ENCODE measurements at places on chromosomes 11 and 22.

- DNase-seq = no peak
These were observed 20.9 kb downstream of the RNH1 start for GRCh38 chr11:486189-486588.

DNA sequence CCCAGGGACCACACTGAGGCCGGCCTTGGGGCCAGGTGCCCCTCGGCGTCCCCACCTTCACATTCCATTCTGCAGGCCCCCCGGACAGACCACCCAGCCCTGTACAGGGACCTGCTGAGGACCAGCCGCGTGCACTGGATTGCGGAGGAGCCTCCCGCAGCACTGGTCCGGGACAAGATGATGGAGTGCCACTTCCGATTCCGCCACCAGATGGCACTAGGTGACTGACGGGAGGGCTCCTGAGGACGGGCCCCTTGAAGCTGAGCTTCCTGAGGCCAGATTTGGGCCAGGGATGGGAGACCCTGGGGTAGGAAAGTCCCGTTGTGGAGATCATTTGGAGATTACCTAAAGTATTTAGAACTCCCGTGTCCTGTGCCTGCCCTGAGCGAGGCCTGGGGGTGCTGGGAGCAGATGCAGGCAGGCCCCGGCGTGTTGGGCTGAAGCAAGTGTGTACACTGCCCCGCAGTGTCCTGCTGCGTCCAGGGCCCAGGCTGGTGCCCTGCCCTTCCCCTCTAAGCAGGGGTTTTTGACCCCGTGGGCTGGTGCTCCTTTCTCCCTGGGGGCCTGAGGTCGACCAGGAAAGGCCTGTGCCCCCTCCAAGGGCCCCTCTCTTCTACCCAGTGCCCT lies 20.0 kb downstream of the TRMU start:
- peak; percentile 59 for DNase-seq

- no peak for DNase-seq
These were observed 41.0 kb upstream of the PARVG start for GRCh38 chr22:44139773-44140172.

DNA sequence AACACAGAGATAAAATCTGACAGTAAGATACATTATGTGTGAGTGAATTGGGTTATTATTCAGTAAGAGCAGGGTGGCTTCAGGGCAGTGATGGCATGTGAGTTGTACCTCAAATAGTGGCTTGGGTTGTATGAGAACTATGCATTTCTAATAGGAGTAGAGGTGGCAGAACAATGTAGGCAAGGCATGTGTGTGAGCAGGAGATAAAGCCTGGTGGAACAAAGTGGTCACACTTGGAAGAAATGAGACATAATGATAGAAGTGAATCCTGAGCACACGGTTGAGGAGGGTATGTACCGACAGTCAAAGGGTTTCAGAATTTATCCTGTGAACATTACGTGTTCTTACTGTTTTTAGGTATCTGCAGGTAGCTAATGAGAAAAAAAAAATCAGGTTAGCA lies 159.3 kb downstream of the CASP12 start:
- no peak for DNase-seq

DNA sequence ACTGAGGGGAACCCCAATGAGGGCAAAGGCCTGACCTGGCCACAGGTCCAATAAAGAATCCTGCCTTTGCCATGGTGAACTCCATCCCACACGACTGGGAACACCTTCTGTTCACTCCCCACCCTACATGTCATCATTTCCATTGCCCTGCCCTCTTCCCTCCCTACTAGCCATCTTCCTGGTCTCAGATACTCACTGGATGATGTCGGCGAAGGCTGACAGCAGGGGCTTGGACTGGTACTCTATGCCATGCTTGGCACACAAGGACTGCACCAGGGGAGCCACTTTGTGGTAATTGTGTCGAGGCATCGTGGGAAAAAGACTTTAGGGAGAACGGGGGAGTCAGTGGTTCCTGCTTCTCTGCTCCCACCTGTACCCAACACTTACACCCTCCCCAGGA lies 9.9 kb downstream of the FEN1 start:
- no peak for DNase-seq

GRCh38 chr22:22210375-22210774 lies 34.2 kb upstream of the VPREB1 start:
- DNase-seq = peak; percentile 62

DNA sequence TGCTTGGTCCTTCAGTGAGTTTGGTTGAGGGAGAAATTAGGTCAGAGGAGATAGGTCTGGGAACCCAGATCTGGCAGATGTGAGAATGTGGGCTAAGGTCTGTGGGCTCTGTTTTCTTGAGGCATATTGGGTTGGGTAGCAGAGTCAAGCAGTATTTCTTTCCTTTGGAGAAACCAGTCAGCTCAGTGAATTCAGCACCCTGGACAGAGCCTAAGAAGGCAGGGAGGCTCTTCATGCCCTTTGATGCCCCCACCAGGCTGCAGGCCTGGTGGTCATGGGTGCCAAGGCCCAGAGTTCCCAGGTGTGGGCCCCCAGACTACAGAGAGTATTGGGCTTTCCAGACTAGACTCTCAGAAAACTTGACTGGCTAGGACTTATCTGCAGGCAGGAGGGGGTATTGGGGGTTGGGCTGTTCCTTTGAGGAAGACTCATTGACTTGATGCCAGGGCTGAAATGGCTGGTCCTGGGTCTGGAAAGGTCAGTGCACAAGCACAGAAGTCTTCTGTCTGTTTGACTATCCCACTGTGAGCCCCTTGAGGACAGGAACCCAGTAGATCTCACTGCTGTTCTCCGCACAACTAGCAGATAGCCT lies 45.3 kb upstream of the NECTIN1 start:
- DNase-seq = no peak

DNA sequence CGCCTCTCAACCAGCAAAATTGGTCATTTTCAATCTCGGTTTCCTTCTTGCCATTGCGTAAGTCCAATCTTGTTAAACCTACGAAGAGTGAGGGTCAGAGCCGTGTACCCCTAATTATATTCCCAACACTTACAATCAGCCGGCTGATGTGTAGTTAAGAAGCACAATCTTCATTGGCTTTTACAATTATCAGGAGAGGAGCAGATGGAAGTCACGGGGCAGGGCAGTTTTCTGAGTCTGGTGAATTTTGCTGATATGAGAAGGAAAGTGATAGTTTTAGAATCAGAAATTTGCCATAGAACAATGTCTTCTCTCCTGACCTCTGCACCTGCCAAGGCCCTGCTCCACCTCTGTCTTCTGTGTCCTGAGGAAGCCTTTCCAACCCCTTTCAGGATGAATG lies 35.0 kb upstream of the ATXN10 start:
- DNase-seq = no peak

GRCh38 chr11:115167456-115167855 lies 336.8 kb downstream of the CADM1 start:
- DNase-seq = no peak

DNA sequence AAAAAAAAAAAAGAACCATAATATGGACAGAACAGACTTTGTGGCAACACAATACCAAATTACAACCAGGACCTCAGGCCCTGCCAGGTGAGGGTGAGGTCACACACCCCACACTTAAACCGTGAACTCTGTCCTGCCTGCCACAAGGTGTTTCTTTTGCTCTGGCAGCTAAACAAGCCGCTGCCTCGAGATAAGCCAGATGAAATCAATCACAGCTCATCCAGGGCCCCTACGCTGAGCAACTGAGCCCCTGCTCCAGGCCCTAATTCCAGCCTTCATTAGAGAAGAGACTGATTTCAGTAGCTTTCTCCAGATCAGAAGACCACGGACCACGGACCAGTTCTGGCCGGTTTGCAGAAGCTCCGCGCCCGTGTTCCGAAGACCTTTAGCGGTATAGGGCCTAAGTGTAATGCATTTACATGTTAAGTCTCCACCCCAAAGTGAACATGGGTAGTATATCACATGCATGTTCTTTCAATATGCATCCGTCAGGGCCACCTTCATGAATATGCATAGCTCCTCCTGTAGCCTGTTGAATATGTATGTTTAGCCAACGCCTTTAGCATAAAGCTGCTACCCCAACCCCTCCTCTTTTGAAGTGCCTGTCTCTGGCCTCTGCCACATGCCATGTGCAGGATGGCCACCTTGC lies 14.8 kb upstream of the RAC2 start:
- DNase-seq = no peak

DNA sequence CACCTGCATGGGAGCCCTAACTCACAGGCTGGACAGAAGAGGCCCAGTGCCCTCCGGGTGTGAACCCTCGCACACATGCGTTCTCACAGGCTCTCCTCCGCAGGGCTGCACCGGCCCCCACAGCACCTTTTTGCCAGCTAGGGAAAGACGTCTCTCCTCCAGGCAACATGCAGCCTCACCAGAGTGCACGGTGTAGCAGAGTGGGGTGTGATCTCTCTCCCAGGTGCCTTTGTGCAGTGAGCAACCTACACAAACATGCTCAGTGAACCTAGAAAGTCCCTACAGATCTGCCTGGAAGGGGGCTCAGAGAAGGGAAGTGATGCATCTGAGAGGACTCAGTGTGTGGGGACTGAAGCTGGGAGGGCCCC lies 3.7 kb upstream of the CARNS1 start:
- DNase-seq = no peak

DNA sequence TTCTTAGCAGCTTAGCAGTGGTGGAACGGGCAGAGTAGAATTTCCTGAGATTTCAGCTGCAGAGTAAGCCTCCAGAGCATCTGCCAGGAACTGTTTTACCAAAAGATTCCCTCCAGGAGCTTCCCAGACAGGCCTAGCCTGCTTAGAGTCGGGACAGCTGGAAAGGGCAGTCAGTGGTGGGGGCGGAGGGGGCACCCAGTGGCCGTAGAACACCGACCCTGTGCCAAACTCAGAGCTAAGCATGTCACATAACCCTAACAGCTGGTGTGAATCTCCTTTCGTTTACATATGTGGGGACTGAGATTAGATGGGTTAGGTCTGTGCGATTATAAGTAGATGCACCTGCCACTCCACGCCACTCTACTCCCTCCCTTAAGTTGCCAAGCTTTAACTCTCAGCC lies 80.0 kb upstream of the CRTAM start:
- DNase-seq = no peak

DNA sequence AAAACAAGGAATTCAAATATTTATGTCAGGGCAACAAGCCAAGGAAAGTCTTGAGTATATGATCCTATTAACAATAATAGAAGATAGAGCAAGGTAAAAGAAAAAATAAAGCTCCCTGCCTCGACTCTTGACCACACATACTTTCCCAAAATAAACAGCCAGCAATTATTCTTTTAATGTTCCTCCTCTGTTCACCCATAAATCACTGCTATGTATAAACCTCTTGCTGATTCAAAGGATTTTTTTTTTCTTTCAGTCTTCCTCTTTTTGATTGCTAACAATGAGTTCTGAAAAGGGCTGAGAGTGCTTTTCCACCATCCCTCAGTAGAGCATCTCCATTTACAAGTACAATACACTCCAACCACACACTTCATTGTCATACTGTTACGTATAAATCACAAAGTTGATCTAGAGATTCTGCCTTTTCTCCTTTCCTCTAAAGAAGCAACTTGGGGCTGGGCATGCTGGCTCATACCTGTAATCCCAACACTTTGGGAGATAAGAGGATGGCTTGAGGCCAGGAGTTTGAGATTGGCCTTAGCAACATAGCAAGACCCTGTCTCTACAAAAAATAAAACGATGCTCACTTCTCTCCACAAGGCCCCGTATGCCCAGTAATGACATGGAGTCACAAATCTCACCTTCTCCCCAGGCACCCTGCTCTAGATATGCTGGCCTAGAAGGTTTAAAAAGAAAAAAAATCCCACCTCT lies 24.0 kb downstream of the RAB30 start:
- no peak for DNase-seq

- DNase-seq = no peak
These were observed at the start of gene MMP12 for GRCh38 chr11:102874852-102875251. Gene MMP12, minus strand, starts transcription at chr11:102874982. Its CDS starts 45 bp downstream, at chr11:102874937.

- no peak for DNase-seq
These were observed 87.5 kb downstream of the TMEM135 start for GRCh38 chr11:87125257-87125656.

DNA sequence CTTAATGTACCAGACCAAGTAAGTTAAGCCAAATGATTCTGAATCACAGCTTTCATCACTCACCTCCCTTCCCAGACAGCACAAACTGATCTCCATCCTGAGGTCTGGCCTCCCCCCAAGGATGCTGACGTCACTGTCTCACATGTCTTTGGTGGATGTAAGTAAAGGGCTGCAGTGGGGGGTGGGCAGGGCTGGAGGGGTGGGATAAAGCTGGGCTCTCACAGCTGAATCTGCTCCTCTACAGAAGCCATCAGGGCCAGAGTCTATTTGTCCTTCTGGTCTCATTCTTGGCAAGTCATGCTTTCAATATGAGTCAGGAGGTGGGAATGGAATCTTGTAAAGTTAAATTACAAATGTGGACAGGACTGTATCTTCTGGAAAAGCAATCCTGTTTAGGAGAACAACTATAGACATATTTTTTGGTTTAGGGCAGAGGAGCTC lies 32.7 kb downstream of the P4HA3 start:
- no peak for DNase-seq
